ENCODE measurements at places on chromosomes 5 and 9. TPM values are rescaled to one million over a fixed set of nuclear protein-coding genes. Genes with fewer than 3 reads are reported as not detected.

DNA sequence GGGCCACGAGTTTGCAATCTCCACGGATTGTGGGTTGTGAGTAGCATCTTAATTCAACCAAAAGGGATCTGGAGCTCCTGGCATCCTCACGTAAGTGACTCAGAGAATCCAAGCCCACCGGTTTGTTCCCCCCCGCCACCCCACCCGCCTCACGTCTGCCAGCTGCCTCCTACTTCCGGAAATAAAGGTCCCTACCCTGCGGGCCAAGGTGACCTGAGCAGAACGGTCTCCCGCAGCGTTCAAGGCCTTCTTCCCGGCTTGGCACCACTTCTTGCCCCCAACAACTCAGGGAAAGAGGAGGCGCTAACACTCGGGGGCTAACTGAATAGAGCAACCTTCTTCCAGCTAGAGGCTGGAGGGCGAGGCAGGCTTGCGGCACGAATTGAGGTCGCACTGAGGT lies 8.8 kb upstream of the GPRIN1 start:
- DNase-seq, result no peak

Gene PTGES
- not detected for total RNA-seq

- no peak for DNase-seq
Measured at GRCh38 chr9:93212409-93212808, 28.5 kb downstream of the WNK2 start.

Gene MLANA
- total RNA-seq, result not detected

Gene C9
- not detected for total RNA-seq

- no peak for DNase-seq
Measured at GRCh38 chr9:7491641-7492040, 307.9 kb downstream of the DMAC1 start.

Gene OR1L1
- total RNA-seq, result not detected

- no peak for DNase-seq
Measured at GRCh38 chr5:93352186-93352585, 228.8 kb downstream of the NR2F1-AS1 start.

Gene NR4A3
- total RNA-seq, result 1.2 TPM

Gene ITK
- 324 TPM for total RNA-seq

GRCh38 chr9:105144076-105144475 lies 100.4 kb upstream of the SLC44A1 start:
- no peak for DNase-seq

GRCh38 chr9:116124472-116125040 lies 29.0 kb upstream of the PAPPA start:
- no peak for DNase-seq

Gene CCDC192
- total RNA-seq, result not detected

GRCh38 chr9:134066526-134066912 lies 1.3 kb downstream of the BRD3 start:
- DNase-seq, result no peak

Gene PCDHB4
- not detected for total RNA-seq

Gene ST8SIA4
- total RNA-seq, result 37.0 TPM

DNA sequence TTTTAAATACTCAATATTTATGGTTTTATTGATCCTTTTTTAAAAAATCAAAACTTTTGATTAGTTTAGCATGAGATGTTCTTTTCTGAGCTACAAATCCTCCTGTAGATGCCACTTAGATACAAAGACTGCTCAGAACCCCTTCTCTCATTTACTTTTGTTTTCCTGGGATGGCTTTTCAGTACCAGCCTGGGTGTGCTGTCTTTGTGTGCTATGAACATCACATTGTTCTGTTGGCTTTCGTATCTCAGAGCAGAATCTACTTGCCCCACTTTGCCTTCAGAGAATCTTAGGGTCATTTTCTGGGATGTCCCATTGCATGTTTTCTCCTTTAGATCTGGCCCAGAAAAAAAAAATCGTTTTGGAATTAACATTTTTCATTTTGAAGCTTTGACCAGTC lies 85.9 kb downstream of the RASGRF2 start:
- DNase-seq, result no peak

- no peak for DNase-seq
Measured at GRCh38 chr9:111630182-111630963, 761 bp upstream of the DNAJC25 start.

Gene TLX3
- not detected for total RNA-seq

DNA sequence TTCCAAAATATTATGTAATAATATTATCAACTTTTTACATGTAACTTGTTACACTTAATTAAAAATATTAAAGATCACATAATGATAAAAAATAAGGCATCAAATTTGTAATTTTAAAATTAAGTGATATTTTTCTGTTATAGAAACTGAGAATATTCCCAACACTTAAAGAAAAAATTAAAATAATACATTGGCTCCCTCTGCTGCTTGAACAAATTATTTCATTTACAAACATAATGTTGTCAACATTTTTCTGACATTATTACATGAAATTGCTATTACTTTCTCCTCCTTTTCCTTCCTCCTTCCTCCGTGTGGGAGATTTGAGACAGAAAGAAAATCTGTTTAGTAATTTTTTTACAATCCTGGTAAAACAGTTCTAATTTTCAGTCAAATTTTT lies 42.3 kb downstream of the RNF180 start:
- no peak for DNase-seq

Gene C5orf58
- not detected for total RNA-seq
